ENCODE measurements at places on chromosomes 11 and 22.

GRCh38 chr11:75588051-75588481, 26.0 kb downstream of the SERPINH1 start:
- no peak for DNase-seq

DNA sequence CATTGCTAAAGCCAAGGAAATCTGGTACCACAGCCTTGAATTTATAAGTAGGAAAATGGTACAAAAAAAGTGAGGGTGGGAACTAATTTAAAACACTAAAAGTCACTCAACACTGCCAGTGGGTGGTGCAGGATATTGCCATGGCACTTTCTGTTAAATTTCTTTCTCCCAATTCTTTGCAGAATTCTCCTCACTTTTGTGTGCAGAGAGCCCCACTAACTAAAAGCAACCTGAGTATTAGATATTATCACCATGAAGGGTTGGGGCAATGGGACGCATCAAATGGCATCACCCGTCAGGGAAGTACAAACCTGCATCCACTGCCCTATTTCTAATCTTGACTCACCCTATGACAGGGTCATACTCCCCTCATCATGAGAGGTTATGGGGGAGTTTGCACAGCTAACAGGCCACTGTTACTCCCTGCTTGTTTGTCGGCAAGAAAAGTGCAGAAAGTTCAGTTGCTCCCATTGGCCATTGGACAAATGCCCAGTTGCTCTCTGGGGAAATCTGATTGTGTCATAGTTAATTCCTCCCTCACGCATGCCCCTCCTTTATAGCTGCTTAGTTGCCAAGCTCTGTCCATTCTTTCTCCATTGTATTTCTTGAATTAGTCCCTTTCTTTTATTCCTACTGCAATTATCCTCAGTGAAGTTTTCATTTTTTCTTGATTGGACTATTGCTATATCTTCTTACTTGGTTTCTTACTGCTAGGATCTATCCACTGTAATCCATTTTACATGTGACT, 93.8 kb upstream of the BLID start:
- no peak for DNase-seq

GRCh38 chr11:127052404-127052803, 51.8 kb upstream of the KIRREL3 start:
- DNase-seq, result no peak

- DNase-seq, result no peak
Measured at GRCh38 chr11:11458485-11458884, 105.4 kb upstream of the CSNK2A3 start.

DNA sequence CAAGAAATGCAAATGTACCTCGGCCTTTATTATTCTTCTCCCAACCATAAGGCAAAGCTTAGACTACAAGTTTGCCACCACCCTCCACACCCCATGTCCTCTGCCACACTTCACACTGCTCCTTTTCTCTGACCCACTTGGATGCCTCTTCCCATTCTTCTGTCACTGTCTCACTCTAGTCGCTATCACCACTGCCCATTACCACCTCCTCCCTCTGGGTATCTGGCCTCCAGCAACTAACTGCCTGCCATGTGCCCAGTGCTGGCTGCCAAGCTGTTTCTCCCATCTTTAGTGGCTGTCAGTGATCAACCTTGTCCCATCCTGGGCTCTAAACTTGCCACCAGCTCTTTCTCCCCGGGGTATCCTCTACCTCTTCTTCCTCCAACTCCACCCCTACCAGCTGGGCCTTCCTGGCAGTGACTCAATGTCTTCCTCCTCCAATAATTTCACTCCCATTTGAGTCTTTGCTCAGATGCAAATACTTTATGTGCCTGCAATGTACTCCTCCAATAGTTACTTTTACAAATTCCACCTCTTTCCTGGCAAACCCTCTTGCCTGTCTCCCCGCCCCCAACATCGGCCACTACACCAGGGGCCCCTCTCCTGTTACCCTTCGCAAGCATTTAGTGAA, 20.1 kb upstream of the KDM2A start:
- DNase-seq, result no peak

DNA sequence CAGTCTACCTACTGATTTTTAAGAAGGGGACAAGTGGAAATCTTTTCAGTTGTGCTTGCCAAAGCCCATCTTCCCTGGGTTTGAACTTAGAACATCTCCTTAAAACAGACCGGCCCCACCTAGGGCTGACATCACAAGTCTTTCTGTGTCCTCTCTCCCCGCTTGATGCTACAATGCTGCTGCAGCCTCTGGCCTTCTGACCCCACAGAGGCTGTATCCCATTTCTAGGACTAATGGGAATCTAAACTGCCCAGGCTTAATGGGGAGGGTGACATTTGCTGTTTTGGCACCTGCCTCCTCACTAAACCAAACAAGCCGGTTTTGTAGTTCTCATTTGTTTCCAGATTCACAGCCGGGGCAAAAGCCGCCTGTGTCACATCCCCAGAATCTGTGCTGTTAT, 121.3 kb upstream of the CADM1 start:
- no peak for DNase-seq

DNA sequence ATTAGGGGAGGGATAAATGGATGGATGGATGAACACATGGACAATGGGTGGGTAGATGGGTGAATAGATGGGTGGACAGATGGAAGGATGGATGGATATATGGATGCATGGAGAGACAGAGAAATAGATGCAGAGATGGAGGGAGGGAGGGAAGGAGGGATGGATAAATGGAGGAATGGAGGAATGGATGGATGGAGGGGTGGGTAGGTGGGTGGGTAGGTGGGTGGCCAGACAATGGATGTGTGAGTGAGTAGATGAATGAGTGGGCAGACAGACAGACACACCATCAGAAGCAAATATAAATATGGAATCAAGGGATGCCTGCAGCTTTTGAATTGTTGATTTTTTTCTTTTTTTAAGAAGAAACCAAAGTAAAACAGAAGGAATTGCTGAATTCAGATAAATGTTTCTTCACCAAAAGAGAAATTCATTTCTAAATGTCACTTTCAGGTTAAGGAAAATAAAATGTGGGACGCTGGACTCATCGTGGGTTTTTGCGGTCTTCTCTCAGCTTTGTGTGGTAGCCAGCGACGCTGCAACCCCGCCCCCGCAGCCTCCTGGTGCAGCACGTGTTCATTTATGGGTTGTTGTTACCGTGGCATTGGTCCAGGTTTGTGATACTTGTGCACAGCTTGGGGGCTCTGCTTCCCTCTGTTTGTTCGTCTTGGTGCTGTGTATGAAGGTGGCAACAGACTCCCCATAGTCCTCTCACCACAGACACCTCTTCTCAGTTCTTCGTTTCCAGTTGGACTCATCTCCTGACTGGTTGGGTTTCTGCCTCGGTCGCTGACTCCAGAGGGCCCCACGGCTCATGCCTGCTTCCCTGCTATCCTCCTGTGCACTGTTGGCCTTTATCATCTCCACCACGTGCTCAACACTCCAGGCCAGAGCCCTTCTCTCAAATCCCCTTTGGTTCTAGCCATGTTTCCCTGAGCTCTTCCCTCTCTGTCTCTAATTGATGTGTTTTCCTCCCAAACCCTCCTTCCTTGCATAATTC, 76.4 kb downstream of the CDKN1C start:
- DNase-seq, result no peak

DNA sequence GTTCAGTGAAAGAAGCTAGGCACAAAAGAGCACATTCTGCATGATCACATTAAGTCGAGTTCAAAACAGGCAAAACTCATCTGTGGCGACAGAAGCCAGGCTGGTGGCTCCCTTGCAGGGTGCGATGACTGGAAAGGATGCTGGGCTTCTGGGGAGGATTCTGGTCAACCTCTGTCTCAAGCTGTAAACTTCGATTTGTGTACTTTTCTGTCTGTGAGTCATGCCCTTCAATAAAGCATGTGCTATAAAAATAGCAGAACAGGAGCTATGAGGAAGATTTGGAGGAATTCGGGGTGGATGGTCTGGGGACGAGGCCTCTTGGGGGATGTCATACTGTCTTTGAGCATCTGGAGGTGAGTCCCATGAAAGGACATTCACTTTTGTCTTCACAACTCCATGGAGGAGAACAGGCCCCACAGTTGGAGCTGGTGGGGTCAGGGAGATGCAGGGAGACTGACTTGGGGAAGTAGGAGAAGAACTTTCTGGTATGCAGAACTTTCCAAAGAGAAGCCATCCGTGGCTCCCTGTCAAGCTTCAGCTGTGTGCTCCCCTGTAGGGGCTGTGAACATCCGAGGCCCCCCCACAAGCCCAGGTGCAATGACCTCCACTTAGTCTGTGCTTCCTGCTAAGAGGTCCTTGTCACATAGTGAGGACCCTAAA, 77.8 kb upstream of the LINC01488 start:
- no peak for DNase-seq

DNA sequence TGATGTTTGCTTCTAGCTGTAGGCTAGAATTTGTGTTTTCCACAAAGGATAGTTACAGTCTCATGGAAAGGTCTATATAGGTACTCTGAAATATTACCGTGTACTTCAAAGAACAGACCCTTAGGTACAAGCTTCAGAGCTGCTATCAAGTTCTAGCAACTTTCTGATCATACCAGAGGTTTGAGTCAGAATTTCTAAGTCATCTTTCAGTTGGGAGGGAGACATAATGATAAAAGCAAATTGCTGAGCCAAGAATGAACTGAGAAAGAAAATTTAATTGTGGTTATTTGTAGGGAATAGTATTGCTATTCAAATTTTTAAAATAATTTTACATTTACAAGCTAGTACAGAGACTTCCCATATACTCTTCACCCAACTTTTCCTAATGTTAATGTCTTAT, 19.9 kb upstream of the ME3 start:
- no peak for DNase-seq

DNA sequence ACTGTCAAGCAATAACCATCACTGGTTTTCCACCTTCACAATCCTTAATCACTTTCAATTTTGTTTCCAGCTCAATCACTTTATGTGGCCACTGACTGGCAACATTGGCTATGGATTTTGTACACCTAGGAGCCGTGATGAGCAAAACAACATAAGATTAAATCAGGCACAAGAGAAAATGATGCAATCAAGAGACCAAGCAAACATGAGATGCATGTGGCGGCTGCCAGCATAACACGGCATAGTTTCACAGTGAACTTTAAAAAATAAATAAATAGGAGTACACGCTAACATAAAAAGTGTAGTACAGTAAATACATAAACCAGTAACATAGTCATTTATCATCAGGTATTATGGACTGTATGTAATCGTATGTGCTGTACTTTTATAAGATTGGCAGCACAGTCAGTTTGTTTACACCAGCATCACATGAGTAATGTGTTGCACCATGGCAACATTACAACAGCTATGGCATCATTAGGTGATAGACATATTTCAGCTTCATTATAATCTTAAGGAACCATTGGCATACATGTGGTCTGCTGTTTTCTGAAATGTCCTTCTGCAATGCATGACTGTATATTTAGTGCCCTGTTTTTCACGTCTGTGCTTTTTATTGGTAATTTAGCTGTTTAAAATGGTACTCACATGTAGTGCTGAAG, 83.3 kb upstream of the PRDM11 start:
- no peak for DNase-seq

- no peak for DNase-seq
Measured at GRCh38 chr11:95299078-95299679, 68.2 kb upstream of the SESN3 start.

- no peak for DNase-seq
Measured at GRCh38 chr11:113313601-113314000, 782 bp upstream of the TTC12 start.

- DNase-seq, result no peak
Measured at GRCh38 chr11:801097-801780, 3.2 kb upstream of the SLC25A22 start.

DNA sequence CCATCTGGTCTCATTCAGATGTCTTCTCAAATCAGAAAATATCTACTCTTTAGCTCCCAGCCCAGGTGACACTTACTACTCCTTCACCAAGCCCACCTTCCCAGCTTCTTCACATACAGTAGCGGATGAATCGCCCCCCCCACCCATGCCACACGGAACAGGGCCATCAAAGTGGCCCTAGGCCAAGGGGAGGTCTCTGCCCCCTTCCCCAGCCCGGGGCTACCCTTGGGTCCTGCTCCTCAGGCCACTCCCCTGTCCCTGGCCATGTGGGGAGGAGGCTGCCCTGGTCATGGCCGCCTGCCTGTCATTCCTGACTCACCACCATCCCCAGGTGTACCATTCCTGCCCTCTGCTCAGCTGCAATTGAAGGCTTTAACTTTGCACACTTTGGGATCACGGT, 142.8 kb downstream of the NECTIN1 start:
- no peak for DNase-seq

GRCh38 chr11:11318461-11318860, 34.6 kb downstream of the CSNK2A3 start:
- DNase-seq, result no peak

DNA sequence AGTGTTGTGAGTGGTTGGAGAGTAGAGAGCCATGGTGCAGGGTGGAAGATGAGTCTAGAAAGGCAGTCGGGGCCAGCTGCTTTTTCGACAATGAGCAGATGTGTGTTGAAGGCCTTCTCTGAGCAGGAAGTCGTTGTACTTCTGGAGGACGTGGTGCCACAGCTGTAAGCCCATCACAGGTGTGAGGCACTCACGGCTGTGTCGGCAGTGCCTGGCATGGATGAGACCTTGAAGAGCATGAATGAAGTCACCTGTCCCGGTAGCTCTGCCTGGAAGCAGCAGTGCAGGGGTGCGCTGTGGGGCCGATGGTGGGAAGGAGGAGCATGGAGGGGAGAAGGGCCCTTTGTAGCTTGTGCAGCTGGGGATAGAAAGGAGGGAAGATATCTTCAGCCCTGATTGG, 165.2 kb downstream of the PKNOX2 start:
- DNase-seq, result no peak

DNA sequence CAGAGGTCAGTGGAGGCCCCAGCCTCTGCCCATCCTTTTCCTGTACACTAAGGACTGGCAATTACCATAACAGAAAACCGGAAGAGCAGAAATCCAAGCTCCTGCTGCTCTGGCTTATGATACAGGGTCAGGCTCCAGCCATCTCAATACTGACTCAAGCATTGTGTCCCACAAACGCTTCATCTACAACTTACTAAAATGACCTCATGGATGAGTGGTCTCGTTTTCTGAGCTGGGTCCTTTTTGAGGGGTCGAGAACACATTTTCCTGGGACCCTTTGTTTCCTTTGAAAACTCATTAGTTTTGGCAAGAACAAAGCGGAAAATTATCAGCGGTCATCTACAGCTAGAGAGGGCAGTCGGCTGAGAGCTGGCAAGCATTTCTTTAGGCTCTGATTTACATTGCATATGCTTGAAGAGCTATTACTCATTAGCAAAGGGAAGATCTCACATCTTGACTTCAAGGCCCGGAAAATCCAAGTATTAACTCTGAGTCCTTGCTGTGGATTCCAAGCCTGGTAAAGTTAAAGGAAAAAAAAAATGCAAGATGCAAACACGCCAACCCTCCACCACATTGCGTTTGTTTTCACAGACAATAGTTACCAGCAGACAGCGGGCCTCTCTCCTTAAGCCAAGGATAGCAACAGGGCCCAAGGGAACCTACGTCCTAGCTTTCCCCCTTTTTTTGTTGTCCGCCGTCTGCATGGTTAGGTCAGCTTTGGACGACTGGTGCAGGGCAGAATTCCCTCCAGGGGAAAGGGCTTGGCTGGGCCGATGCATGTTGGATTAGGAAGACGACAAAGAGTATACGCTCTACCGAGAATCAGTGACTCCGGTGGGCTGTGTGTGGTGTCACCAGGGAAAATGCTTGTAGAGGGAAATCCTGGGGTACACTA, 1.8 kb downstream of the TESMIN start:
- DNase-seq, result no peak

- no peak for DNase-seq
Measured at GRCh38 chr11:2459016-2459725, 14.4 kb downstream of the KCNQ1 start.

Data from activated naive CD4-positive, alpha-beta T cell treated with anti-CD3 and anti-CD28 coated beads, Interleukin-2, amount 50 U/mL, for 72 hours (primary cell).